ENCODE measurements at places on chromosomes 5 and 9. TPM values are rescaled to one million over a fixed set of nuclear protein-coding genes. Genes with fewer than 3 reads are reported as not detected.
A peak's percentile ranks its signal among the peaks of the same experiment; 100 is the strongest.

The GABRA6 gene
- not detected for total RNA-seq

The ALDOB gene
- total RNA-seq = not detected

The LURAP1L gene
- total RNA-seq = 7.3 TPM

The ANKRD20A1 gene
- not detected for total RNA-seq

DNA sequence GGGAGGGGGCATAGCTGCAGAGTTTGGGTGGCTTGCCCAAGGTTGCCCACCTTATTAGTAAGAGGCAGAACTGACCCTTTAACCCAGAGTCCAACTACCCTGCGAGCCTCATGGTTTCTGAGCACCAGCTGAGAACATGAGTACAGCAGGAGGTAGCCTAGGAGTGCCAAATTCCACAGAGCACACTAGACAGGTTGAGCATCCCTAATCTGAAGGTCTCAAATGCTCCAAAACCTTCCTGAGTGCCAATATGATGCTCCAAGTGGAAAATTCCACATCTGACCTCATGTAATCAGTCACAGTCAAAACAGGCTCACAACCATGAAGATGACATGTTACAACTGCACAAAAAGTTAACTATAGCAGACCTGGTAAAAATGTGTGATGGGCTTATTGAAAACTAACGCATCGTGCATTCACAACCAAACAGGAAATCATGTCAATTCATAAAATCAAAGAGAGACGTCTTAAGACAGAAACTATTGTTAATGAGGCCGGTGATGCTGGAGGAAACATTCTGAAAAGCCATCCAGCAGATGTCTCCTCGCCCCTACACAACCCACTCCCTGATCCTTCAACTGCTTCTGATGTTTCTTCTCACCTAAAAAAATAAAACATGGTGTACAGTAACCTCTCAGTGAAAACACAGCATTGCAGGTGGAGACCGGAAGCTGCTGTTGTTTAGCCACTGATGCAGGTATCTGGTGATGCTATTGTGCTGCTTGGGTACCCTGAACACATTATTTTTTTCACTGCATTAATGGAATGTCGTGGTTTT, 25.0 kb downstream of the PTCH1 start:
- no peak for DNase-seq

DNA sequence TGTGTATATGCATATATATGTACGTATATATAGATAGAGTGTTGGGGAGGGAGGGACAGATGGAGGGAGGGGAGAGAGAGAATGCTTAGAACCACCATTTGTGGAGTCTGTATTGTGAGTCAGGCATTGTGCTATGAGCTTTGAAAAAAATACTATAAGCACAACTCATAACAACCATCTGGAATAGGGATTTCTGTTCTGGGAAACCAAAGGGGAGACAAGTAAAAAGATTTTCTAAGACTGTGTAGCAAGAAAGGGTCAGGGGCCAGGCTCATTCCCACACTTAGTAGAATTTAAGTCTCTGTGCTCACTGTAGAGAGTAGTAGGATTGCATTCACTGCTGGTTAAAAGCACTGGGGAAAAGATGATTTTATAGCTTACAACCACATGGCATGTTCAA, 202.3 kb upstream of the SGCD start:
- DNase-seq = no peak

DNA sequence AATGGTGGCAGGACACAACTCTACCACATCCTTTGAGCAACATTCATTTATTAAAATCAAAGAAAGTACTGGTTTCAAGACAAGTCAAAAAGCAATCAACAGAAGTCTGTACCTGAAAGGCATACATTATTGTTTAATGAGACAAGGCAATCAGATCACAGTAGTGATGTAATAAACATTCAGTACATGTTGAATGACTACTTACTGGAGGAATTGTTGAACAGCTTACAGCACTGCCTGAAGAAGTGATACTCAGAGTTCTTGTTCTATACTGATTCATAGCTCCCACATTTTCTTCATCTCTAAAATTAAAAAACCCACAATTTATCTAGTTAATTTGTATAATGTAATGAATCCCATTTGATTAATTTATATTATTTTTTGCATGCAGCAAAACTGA, 18.2 kb downstream of the RIOK2 start:
- peak; percentile 34 for DNase-seq

DNA sequence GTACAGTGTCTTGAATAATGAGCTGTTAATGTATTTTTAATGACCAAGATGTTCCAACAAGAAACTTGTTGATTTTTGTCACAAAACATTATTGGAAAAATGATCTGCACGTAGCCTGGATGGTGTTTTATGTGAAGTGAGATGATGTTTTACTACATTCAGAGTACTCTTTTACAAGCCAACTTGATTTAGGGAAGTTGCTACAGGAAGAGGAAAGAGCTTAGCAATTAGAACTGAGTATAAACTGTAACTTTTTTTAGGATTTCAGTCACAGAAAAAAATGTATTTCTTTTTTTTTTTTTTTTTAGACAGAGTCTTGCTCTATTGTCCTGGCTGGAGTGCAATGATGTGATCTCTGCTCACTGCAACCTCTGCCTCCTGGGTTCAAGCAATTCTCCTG, 113.6 kb upstream of the ADRA1B start:
- no peak for DNase-seq

- no peak for DNase-seq
Measured at GRCh38 chr9:5355817-5356216, 16.1 kb upstream of the RLN1 start.

GRCh38 chr5:107580889-107581820, 89.6 kb downstream of the EFNA5 start:
- peak; percentile 51 for DNase-seq

- no peak for DNase-seq
Measured at GRCh38 chr5:109335114-109335513, 74.7 kb downstream of the PJA2 start.

DNA sequence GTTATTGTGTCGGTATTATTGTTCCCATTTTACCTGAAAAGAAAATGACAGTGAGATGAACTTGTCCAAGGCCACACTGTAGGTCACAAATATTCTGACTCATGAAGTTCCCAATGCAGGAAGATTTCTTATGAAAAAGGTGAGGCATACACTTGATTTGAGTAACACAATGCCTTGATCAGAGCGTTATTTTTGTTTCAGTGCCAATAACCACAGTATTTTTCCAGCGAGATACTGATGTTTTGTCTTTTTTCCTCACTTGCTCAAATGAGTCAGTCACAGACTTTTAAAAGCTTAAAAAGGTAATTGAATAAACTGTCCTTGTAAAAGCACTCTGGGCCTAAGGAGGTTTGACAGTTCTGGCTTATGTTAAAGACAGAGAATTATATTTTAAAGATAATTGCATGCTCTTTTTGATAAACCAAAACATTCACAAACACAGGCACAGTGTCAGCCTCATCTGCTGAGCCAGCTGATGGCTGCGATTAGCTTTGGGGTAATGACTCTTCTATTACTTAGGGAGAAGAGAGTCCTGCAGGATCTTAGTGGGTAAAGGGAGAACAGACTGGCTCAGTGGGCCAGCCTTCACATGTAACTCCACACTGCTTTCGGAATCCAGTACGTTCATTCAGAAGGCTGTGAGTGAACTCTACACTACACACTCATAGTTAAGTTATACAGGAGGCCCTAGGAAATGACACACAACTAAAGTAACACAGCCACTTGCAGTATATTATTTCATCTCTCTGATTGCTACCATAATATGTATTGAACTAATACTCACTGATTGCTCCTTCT, 165.5 kb upstream of the CD180 start:
- peak; percentile 77 for DNase-seq

DNA sequence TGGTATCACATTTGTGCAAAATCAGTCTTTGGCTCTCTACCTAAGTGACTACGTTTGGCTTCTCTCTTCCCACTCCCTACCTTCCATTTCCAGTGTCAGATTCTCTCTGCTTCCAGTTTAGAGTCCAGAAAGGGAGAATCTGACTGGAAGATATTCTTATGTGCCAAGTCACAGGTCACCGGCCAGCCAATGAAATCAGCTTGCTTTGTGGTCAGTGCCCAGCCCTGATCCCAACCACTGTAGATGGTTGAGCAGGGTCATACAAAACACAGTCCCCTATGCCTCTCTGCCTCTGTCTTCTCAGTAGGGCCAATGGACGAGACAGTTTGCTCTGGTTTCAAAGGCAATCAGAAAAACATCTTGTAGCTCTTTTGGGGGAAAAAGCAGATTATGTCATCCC, 15.6 kb upstream of the EPB41L4B start:
- DNase-seq = no peak

GRCh38 chr5:92070786-92071185, 687.7 kb upstream of the ARRDC3 start:
- no peak for DNase-seq

DNA sequence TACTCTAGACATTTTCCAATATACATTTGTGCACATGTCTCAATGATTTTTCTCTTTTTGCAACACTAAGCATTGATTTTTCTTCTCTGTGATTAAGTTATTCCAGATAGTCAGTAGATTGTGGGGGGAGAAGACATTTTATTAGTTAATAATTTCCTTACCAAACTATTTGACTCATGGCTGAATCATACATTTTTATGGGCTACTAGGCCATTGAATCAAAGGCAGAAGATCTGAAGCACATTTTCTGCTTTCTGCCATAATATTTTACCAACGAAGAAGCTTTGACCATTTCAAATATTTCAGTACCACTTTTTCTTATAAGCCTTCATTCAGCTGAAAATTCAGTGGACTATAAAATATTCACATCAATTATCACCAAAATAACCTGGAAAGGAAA, 175.6 kb downstream of the IRX2 start:
- DNase-seq = peak; percentile 15

GRCh38 chr9:126877418-126877817, 17.0 kb downstream of the ZBTB34 start:
- no peak for DNase-seq

DNA sequence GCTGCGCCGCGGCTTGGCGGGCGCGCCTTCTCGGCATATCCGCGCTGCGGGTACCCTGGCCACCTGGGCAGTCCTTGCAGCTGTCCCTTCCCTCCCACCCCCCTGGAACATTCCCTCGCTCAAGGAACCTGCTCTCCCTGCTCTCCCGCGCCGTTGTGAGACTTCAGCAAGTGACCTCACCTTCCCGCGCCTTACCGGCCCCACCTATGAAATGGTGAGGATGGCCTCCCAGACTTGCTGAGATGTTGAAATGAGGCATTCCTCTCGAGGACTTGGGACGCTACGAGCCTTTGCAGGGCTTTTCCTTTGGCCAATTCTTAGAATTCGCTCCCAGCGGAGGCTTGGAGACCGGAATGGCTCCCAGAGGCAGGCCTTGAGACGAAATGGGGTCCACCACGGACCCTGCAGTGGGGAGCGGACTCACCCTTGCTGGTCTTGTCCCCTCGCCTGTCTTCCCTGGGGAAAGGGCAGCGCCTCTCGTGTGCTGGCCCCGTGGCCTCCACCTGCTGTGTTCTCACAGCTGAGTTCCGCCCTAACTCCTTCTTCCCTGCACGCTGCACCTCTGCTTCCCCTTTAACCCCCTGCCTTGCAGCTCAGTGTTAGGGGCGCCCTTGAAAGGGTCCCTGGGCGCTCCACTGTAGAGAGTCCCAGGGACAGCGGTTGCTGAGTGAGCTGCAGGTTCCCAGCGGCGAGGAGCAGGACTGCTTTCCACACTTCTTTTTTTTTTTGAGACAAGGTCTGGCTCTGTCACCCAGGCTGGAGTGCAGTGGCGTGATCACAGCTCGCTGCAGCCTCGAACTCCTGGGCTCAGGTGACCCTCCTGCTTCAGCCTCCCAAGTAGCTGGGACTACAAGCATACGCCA, 907 bp downstream of the HMCN2 start:
- DNase-seq = no peak

DNA sequence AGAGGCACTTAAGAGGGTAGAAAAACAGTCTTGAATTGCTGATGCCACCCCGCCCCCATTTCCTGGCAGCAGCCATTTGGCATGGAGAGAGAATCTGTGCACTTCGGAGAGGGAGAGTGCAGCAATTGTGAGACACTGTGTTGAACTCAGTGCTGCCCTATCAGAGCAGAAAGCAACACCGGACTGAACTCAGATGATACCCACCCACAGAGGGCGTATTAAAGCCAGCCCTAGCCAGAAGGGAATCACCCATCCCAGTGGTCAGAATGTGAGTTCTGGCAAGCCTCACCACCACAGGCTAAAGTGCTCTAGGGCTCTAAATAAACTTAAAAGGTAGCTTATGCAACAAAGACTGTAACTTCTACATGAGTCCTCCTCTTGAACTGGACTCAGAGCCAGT, 88.4 kb upstream of the RGS7BP start:
- no peak for DNase-seq

- peak; percentile 88 for DNase-seq
Measured at GRCh38 chr5:82183828-82184227, 94.3 kb downstream of the RPS23 start.

DNA sequence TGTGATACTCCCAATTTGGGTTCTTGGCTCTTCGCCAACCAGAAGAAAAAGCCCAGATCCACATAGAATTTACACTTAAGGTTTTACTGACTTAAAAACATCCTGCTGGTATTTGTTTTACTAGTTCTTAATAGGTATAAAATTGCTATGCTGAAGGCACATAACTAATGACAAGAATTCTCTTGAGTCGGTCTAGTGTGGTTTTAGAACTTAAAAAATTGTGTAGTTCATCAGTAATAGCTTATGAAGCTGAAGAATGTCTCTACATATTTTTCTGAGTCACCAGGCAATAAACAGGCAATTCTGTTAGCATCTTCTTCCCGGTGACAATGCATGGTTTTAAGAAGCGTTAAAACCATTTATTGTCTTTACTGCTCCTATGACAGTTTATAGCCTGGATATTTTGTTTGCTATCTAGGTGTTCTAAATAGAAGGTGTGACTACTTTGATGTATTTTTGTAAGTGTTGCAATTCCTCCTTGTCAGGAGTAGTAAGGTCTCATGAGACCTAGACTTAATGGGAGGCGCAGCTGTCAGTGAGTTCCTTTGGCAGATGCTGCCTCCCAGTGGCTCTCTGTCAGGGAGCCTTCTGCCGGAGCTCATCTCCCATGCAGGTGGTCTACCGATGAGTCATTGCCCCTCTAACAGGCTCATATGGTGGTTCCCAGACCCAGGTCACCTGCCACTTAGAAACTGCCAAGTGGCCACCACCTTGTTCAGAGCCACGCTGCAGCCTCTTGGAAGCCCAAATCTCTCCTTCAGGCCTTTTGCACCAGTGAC, 173.8 kb downstream of the MAST4 start:
- no peak for DNase-seq

GRCh38 chr5:1791176-1791575, 8.5 kb downstream of the MRPL36 start:
- DNase-seq = no peak
